Heart right ventricle (tissue), 16 donors: ENCODE measurements at places on chromosomes 16 and 17. TPM values are rescaled to one million over a fixed set of nuclear protein-coding genes. Genes with fewer than 3 reads are reported as not detected.

The HOXB2 gene
- polyA plus RNA-seq = 7.8 TPM

The CCL2 gene
- 80.3 TPM for polyA plus RNA-seq

The CFAP20 gene
- 17.9 TPM for polyA plus RNA-seq

The RNF135 gene
- polyA plus RNA-seq = 5.0 TPM

The EPX gene
- not detected for polyA plus RNA-seq

The SLC5A11 gene
- polyA plus RNA-seq = 0.06 TPM

The ZPBP2 gene
- polyA plus RNA-seq = not detected

The TMEM220 gene
- 12.3 TPM for polyA plus RNA-seq

The TBC1D3G gene
- 12.7 TPM for polyA plus RNA-seq

The KRTAP2-1 gene
- not detected for polyA plus RNA-seq

The TNK1 gene
- polyA plus RNA-seq = 3.5 TPM

The LAT gene
- polyA plus RNA-seq = 7.2 TPM

DNA sequence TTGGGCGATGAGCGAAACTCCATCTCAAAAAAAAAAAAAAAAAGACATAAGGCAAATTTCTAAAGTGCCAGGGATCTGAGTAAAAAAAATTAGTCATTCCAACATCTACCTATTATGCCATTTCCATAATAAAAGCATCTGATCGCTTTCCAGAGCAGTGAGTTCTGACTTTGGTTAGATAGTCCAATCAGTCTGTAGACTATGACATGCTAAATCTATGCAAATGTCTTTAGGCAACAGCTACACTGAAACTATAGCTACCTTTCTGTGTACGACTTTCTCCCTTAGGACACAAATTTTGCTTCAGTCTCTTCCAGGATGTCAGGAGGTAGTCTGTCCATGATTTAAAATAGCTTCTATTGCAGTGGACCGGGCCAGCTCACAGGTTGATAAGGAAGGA lies 58.9 kb upstream of the ARHGAP44 start:
- no peak for DNase-seq

GRCh38 chr17:76710863-76711611 lies at the start of gene MXRA7:
Gene MXRA7, minus strand, starts transcription at chr17:76710965. Its CDS starts 19 bp downstream, at chr17:76710946.
- DNase-seq = peak; percentile 82

GRCh38 chr17:14351493-14351892 lies 50.6 kb downstream of the HS3ST3B1 start:
- DNase-seq = no peak

GRCh38 chr17:55325406-55325805 lies 60.6 kb downstream of the HLF start:
- DNase-seq = no peak

DNA sequence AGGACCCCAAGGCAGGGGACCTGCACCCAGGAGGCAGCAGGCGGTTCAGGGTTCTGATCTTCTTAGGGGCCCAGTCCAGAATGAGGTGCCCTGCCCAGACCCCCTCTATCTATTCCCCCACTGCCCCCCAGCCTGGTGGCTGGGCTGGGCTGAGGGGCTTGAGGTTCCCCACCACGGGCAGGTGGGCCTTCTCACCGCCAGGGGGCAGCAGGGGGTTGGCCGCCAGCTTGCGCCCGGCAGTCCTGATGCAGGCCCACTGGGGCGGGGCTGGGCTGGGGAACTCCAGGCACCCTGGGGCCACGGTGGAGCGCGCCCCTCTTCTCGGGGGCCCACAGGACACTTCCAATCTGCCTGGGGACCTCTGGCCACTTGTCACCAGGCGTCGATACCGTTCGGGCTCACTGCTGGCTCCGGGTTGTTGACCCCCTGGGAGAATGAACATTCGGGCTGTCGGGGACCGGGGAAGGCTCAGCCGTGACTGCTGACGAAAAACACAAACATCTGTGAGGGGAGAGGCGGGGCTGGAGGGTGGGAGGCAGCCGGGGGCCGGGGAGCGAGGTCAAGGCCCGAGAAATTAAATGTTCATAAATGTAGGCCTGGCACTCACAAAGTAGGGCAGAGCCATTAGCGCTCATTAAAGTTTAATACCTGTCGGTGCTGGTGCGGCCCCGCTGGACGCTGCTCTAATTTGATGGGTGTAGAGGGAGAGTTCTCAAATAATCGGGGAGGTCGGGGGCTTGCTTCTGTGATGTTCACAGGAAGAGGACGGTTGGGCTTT lies 219.3 kb upstream of the GSE1 start:
- DNase-seq = peak; percentile 79

DNA sequence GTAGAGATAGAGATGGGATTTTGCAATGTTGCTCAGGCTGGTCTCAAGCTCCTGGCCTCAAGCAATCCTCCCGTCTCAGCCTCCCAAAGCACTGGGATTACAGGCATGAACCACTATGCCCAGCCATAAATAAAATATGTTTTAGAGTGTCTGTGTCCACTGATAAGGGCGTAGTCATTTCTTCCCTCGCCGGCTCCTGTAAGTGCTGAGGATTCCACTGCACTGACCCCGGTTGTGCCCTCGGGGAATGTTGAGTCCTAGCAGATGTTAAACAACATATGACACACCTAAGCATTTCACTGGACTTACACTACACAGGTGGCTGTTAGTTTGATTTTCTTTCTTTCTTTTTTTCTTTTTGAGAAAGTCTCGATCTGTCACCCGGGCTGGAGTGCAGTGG lies 5.6 kb upstream of the SHMT1 start:
- no peak for DNase-seq

DNA sequence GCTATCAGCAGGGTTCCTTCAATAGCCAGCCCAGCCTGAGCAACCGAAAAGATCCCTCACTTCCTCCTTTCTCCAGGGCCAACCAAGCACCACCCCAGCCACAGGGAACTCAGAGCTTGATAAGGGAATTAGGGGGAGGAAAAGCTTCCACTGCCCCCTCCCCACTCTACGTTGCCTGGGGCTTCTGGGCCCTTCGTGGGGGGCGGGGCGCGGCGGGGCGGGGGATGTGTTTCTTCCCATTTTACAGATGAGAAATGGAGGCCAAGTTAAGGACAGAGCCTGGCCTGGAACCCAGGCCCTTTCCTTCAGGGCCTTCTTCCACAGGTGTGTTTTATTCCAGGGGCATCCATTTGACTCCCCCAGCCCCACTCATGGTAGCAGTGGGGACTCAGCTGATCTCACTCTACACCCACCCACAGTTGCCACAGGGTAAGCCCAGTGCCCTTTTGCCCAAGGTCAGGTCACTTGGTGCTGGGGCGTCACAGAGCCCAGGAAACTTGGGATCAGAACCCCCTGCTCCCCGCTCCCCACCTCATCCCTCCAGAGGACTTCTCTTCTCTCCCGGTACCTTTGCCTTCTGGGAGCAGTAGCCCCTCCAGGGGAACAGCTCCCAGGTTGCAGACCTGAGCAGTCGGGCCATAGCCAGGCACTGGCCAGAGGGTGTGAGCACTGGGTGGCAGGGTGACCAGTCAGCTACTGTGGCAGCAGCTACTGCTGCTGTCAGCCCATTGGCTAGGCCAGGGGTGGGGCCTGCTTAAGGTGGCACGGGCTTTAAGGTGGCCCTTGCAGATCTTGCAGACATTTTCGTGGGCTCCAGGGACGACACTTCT lies at the start of gene LDHD:
LDHD (minus strand) TSS at position 700 of the 830 bp plus-strand sequence; CDS start at position 640, 60 bp downstream.
- DNase-seq = peak; percentile 79

DNA sequence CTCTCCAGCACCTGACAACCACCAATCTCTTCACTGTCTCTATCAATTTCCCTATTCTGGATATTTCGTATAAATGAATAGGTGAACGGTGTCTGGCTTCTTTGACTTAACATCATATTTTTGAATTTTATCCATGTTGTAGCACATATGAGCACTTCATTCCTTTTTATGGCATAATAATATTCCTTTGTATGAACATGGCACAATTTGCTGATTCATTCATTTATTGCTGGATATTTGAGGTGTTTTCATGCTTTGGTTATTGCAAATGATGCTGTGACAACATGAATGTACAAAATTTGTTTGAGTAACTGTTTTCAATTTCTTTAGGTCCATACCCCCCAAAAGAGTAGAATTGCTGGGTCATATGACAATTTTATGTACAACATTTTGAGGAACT lies 12.0 kb downstream of the CCDC182 start:
- DNase-seq = no peak

DNA sequence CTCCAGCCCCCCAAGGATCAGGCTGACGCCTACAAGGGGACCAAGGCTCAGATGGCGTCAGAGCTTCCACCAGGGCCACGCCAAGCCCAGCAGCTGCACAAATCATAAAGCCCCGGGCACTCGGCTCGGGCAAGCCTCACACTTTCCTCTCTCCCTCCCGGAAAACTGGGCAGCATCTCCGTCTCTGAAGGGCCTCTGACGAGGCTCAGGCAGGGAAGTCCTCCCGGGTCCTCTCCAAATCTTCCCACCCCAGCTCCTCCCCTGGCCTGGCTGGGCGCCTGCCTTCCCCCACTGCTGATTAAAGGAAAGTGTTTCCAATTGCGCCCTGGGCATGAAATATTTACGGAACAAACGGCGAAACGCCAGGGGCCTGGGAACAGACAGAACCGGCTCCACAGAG lies 38.5 kb downstream of the PIEZO1 start:
- DNase-seq = peak; percentile 31

DNA sequence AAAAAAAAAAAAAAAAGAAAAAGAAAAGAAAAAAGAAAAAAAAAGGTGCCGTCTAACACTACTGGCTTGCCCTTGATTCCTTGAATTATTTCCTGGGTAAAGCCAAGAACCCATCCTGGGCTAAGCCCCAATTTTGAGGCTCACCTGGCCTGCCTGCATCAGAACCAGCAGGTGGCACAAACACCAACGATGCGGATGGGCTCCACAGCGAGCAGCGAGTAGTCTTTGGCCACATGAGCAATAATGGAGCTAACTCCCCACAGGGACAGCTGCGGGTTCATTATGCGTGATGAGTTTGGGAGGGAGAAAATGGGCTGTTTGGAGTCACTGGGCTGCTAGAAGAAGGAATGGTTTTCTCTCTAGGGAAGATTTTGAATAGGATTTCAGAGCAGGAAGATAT lies 91.1 kb downstream of the ASIC2 start:
- no peak for DNase-seq

DNA sequence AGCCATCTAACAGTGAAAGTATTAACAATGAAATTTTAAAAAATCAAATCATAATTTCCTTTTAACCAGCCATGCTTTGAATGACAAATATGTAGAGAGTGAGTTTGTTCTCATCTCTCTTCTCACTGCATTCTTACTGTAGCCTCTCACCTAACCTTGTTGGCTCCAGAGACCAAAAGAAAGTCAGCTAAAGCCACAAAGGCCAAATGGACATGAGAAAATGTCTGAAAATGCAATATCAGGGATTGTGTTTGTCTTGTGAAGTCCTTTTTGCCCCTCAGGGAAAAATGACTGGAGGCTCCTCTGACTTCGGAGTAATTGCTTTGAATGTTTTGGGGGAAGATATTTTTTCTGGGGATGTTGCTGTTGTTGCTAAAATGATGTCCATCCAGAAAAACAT lies 166.3 kb downstream of the SLC39A11 start:
- DNase-seq = no peak

DNA sequence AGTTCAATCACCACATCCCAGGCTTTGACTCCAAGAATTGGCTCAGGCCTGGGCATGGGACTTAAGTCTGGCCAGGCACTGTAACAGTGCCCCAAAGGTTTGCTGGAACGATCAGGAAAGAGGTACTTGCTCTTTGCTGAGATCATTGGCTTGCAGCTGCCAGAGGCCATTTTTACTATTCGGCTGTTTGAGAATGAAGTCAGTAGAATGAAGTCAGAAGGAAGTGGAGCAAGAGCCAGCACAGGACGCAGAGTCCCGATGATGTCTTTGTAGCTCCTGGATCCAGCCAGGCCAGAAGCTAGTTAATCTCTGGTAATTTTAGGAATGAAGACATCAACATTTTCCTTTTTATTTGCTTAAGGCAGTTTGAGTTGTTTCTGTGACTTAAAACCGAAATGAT lies 195.5 kb downstream of the RAB11FIP4 start:
- DNase-seq = no peak

GRCh38 chr16:89361751-89362539 lies 128.4 kb downstream of the ANKRD11 start:
- no peak for DNase-seq

DNA sequence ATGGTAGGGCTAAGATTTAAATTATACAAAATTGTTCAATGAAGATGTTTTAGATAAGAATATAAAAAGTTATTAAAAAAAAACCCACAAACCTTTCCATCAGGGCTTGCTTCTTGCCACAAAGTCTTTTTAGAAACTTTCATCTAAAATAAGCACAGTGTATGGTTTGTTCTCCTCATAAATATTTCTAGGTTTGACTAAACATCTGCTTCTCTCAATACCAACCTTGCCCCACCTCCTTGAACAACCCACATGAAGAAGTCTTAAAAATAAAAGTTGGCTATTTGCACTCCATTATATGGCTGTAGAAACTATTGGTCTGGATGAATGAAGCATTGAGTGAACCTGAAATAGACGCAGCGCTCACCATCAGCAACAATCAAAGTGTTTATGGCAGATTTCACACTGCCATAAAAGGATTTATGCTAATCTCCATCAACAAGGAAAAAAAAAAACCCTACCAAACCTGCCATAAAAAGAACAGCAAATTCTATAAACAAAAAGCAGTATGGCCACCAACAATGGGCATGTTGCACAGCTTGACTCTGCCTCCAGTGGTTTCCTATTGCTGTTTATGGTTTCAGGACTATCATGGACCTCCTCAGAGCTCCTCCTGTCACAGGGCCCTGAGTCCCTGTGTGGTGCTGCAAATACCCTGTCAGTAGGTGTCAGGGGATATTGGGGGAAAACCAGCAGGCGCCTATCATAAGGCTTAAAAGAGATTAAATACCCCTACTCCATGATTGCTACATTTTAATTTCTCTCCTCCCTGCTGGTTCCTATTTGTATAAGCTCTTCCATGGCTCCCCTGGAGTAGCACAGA lies 37.6 kb downstream of the SNX11 start:
- DNase-seq = no peak

DNA sequence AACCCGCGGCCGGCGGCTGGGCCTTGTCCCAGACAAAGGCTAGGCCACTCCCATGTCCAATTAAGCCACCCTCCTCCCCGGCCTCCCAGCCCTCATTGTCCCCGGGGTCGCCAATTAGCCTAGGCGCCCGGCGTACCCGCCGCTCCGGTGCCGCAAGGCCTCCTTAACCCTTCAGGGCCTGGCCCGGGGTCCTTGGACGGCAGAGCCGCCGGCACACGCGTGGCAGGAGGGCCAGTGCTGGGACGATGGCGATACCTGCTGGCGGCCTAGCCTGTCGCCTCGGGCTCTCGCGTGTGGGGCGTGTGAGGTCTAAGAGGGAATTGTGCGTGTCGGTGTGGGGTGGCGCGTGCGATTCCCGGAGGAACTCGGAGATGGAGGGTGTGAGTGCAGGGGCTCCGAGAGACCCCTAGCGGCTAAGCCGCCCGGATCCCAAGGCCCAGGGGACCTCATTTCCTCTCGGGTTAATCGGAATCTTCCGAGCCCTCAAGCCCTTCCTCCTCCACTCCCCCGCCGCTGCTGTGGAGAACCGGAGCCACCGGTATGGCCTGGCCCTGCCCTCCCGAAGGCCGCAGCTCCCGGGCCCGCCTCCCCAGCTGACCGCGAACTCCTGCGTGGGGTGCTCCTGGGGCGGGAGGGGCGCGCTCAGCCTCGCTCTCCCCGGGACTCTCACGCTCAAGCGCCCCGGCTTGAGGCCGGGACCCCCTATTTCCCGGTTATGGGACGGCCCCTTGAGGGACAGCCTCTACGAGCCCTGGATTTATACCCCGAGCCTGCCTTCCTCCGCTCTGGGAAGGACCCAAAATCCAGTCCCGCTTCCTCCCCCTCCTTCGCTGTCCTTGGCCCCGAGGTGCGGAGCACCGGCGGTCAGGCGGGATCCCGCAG lies 11.9 kb downstream of the TBX2 start:
- peak; percentile 70 for DNase-seq

- DNase-seq = peak; percentile 85
Measured at GRCh38 chr17:980406-981291, 1.1 kb upstream of the NXN start.

GRCh38 chr17:67139289-67139688 lies 94.9 kb downstream of the CACNG1 start:
- no peak for DNase-seq

GRCh38 chr16:70713824-70714223 lies 28.0 kb upstream of the MTSS2 start:
- DNase-seq = no peak
